Stimulated activated CD4-positive, alpha-beta T cell treated with anti-CD3 and anti-CD28 coated beads, Interleukin-12 subunit alpha, Interleukin-12 subunit beta, amount 100 ng/mL, for 24 hours (primary cell): ENCODE measurements at places on chromosomes 16 and 17.

GRCh38 chr17:51365090-51365489 lies 104.7 kb downstream of the UTP18 start:
- DNase-seq, result no peak

- DNase-seq, result no peak
These were observed 1.5 kb downstream of the ALOXE3 start for GRCh38 chr17:8116776-8117175.

- DNase-seq, result no peak
These were observed 868 bp downstream of the FAM20A start for GRCh38 chr17:68600067-68600930.

- DNase-seq, result no peak
These were observed 72.7 kb downstream of the GAS7 start for GRCh38 chr17:10125531-10126275.

DNA sequence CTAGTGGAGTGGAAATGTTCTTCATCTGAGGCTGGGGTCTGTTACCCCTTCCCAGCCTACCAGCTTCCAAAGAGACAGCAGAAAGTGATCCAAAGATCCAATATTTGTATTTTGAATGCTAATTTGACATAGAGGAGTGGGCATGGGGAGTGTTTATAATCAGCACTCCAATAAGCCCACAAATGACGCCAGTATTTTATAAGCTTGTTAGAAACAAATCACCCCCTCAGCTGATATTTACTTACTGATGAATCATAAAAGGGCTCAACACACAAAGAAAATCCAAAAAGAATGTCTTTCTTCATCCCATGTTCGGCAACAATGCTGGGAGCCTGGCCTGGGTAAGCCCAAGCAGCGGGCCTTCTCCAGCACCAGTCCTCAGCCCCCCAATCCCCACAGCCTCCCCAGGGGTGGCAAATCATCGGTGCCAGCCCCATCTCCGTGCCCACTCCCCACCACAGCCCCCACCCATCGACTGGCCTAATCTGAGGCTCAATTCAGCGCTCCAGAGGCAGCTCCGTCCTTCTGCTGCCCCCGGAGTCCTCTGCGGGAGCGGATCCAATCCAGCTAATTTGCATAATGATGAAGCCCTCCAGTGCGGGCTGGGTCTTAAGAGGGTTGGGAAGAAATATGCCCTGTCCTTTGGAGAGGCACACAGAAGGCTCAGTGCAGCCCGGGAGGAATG lies 169.5 kb downstream of the C16orf78 start:
- no peak for DNase-seq

- no peak for DNase-seq
These were observed 1.4 kb downstream of the MMD start for GRCh38 chr17:55420067-55420775.

DNA sequence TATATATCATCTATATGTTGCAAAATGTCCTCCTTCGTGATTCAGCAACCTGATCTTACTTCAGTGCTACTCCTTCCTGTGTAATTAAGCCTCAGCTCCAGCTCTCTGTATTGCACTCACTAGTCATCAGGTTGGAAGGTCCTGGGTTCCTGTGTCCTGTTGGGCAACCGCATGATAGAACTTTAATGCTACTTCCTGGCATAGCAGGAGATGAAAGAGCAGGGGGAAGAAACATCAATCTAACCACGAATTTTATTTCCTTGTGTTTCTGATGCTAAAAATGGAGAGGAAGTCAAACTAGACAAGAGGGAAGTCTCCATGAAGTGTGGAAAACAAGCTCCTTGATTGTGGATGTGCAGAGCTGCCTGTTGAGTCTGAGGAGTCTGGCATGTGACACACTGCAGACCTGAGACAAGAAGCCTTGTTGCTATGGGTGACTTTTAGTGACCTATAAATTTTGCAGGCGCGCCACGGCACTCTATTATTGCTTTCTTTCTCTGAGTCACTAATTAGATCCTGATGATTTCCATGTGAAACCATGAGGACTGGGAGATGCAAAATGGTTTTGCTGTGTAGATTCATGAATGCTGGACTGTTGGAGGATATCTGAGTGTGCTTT lies 25.6 kb downstream of the IGSF6 start:
- no peak for DNase-seq

DNA sequence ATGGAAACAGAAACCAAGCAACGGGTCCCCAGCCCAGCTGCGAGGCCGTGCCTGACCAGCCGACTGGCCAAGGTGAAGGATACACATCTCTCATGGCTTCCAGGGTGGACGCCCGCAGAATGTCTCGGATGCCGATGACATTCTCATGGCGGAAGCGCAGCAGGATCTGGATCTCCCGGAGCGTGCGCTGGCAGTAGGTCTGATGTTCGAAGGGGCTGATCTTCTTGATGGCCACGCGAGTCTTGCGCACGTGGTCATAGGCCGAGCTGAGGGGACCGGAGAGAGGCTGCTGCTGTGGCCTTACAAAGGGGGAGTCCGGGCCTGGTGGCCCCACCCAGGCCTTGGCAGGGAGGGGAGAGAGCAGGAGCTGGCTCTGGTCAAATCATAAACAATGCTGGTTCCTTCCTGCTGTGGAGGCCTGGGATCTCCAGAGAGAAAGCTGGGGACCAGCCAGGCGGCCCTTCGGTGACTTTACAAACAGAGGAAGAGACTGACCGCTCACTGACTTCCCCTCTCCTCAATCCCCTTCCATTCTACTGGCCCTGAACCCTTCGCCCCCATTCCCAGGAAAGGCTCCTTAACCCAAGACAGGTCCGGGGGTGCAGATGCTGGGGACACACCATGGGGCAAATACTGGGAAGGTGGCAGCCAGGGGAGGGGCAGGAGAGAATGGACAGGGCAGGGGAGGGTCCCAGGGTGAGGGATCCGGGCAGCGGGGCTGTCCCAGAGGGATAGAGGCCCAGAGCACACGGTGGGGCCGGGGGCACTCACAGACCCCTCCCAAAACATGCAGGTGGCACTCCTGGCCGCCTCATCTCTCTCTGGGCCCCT lies 1.1 kb downstream of the MAPK3 start:
- DNase-seq, result no peak

- DNase-seq, result no peak
These were observed 43.2 kb downstream of the CLEC16A start for GRCh38 chr16:10987361-10988163.

DNA sequence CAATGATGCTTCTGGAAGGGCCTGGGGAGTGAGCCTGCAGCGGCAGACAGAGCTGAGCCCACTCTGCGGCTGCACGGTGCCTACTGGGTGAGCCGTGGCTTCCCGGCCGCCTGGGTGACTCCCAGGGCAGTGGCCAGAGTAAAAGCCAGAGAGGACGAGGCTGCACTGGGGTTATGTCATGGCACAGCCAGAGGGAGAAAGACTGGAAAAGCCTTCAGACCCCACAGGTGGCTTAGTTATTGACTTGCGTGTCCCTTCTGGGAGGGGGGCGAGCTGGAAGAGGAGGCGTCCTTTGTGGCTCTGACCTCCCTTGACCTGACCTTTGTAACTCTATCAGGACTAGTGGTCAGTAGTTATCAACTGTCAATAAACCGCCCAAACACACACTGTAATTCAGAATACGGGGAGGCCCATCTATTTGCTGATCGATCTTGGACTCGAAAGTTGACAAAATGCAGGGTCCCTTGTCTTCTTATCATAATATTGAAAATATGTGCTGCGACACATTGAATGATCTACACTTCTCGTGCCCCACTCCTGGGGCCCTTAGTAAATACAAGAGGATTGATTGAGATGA lies 385.9 kb upstream of the ZFHX3 start:
- no peak for DNase-seq

- no peak for DNase-seq
These were observed 147.0 kb upstream of the CIBAR2 start for GRCh38 chr16:85259115-85259831.

- DNase-seq, result no peak
These were observed 11.7 kb downstream of the TUBB3 start for GRCh38 chr16:89934611-89935553.

DNA sequence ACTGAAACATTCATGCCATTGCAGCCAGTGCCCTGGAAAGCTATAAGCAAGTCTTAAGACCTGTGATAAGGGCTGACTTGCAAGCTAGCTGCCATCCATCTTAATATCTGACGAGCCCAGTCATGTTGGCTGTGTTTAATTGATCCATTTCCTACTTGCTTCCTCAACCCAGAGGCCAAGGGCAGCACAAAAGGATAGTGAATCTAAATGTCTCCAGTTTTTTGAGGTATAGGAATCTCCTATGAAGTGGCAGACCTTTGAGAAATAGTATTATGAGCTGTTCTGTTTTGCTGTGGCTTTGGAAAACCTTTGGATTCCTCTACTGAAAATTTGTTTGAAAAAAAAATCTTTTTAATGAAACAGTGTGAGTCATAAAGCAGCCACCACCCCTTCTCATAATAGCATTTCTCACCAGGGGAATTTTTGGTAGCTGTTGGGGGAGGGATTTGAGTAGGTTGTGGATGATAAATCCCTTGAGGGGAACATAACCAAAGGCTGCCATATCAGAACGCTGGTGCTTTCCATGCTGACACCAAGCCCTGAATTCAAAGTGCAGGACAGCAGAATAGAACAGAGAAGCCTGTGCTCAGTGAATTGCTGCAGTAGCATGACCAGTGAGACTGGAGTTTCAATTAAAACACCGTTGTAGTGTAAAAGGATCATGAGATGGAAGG lies 12.9 kb downstream of the ZNRF1 start:
- peak; percentile 32 for DNase-seq

DNA sequence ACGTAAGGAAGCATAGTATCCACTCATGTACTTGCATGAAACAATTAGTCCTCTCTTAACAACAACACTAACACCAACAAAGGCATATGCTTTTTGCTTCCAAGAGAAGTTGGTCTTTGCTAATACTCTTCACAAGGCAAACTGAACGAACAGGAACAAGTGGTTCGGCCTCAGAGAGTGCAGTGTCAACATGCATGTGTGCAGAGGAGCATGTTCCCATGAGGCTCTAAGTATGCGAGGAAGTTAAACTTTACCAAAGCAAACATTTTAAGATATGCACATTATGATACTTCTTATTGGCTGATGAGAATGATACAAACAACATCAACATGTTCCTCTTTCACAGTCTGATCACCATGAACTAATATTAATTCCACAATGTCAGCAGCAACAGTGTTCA lies 285.3 kb upstream of the IRX5 start:
- no peak for DNase-seq

- no peak for DNase-seq
These were observed 12.1 kb downstream of the HEATR6 start for GRCh38 chr17:60066576-60066975.
